ENCODE measurements at places on chromosomes 1 and 21. TPM values are rescaled to one million over a fixed set of nuclear protein-coding genes. Genes with fewer than 3 reads are reported as not detected.
A peak's percentile ranks its signal among the peaks of the same experiment; 100 is the strongest.

- DNase-seq = peak; percentile 57
- peak overlapping the region; percentile 19 for H3K27ac ChIP-seq
- no peak overlapping the region for H3K4me3 ChIP-seq
- no peaks in the 10 kb centered on the region for H3K27me3 ChIP-seq
- H3K36me3 ChIP-seq = peaks cover 45% of the 10 kb centered on the region
Measured at GRCh38 chr1:160621633-160622413, 25.0 kb downstream of the SLAMF1 start.

GRCh38 chr1:237282208-237282783, 240.3 kb downstream of the RYR2 start:
- no peaks in the 10 kb centered on the region for H3K36me3 ChIP-seq
- no peaks in the 10 kb centered on the region for H3K4me1 ChIP-seq
- H3K4me3 ChIP-seq = no peak overlapping the region
- no peak for DNase-seq
- no peak overlapping the region for H3K27ac ChIP-seq
- H3K27me3 ChIP-seq = no peaks in the 10 kb centered on the region

DNA sequence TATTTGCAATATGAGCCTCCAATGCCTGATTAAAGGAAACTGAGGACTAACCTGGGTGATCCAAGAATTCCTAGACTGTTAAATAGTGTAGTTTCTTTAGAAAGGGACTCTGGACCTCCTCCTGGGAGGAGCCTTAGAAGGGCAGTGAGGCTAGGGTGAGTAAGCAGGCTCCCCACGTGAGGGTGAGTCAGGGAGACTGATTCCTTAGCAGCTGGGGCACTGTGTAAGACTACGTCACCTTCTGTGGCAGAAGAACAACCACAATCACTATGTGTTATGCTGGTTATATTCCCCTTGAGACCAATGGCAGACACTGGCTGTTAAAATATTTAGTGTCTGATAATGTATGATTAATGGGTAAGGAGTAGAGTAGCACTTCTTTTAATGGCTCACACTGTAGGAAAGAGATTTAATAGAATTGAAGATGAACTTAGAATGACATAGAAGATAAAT, 53.3 kb upstream of the SYT14 start:
- H3K27ac ChIP-seq = no peak overlapping the region
- no peaks in the 10 kb centered on the region for H3K36me3 ChIP-seq
- H3K4me1 ChIP-seq = no peaks in the 10 kb centered on the region
- no peak overlapping the region for H3K4me3 ChIP-seq
- no peak for DNase-seq
- peaks cover 4% of the 10 kb centered on the region for H3K27me3 ChIP-seq

GRCh38 chr1:114559356-114559755, 22.1 kb downstream of the BCAS2 start:
- H3K4me1 ChIP-seq = peaks cover 31% of the 10 kb centered on the region
- no peaks in the 10 kb centered on the region for H3K27me3 ChIP-seq

- H3K36me3 ChIP-seq = peaks cover 11% of the 10 kb centered on the region
- no peak overlapping the region for H3K4me3 ChIP-seq
- no peaks in the 10 kb centered on the region for H3K4me1 ChIP-seq
- H3K27me3 ChIP-seq = no peaks in the 10 kb centered on the region
- no peak for DNase-seq
Measured at GRCh38 chr1:145796753-145797152, 27.1 kb downstream of the RNF115 start.

- no peak overlapping the region for H3K27ac ChIP-seq
- DNase-seq = no peak
- no peaks in the 10 kb centered on the region for H3K27me3 ChIP-seq
- H3K4me3 ChIP-seq = no peak overlapping the region
Measured at GRCh38 chr1:24470592-24470991, 32.0 kb upstream of the RCAN3 start.

GRCh38 chr1:13748610-13749505, 48.9 kb downstream of the PRDM2 start:
- peak; percentile 97 for DNase-seq

DNA sequence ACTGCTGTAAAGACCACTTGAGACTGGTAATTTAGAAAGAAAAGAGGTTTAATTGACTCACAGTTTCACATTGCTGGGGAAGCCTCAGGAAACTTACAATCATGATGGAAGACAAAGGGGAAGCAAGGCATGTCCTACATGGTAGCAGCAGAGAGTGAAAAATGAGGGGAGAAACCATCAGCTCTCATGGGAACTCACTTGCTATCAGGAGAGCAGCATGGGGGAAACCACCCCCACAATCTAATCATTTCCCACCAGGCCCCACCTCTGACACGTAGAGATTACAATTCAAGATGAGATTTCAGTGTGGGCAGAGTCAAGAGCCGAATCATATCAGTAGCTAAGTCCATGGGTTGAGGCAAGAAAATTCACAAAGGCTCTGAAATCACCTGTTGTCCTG, 23.8 kb upstream of the LYPD8 start:
- no peaks in the 10 kb centered on the region for H3K36me3 ChIP-seq
- no peak overlapping the region for H3K4me3 ChIP-seq
- H3K27me3 ChIP-seq = no peaks in the 10 kb centered on the region
- no peak overlapping the region for H3K27ac ChIP-seq
- DNase-seq = no peak
- peaks cover 12% of the 10 kb centered on the region for H3K4me1 ChIP-seq

- no peaks in the 10 kb centered on the region for H3K27me3 ChIP-seq
- H3K36me3 ChIP-seq = no peaks in the 10 kb centered on the region
- no peak overlapping the region for H3K27ac ChIP-seq
- DNase-seq = no peak
Measured at GRCh38 chr1:167476061-167476460, 42.3 kb downstream of the CD247 start.

- no peaks in the 10 kb centered on the region for H3K4me1 ChIP-seq
- DNase-seq = no peak
- H3K27me3 ChIP-seq = no peaks in the 10 kb centered on the region
- H3K36me3 ChIP-seq = no peaks in the 10 kb centered on the region
- no peak overlapping the region for H3K27ac ChIP-seq
Measured at GRCh38 chr21:41086569-41086968, 81.4 kb upstream of the BACE2 start.

Gene SPRR5
- polyA plus RNA-seq = not detected

Gene S100A8
- polyA plus RNA-seq = 16.7 TPM

Gene GJA4
- not detected for polyA plus RNA-seq
